ENCODE measurements at places on chromosomes 2 and 18.
A peak's percentile ranks its signal among the peaks of the same experiment; 100 is the strongest.

DNA sequence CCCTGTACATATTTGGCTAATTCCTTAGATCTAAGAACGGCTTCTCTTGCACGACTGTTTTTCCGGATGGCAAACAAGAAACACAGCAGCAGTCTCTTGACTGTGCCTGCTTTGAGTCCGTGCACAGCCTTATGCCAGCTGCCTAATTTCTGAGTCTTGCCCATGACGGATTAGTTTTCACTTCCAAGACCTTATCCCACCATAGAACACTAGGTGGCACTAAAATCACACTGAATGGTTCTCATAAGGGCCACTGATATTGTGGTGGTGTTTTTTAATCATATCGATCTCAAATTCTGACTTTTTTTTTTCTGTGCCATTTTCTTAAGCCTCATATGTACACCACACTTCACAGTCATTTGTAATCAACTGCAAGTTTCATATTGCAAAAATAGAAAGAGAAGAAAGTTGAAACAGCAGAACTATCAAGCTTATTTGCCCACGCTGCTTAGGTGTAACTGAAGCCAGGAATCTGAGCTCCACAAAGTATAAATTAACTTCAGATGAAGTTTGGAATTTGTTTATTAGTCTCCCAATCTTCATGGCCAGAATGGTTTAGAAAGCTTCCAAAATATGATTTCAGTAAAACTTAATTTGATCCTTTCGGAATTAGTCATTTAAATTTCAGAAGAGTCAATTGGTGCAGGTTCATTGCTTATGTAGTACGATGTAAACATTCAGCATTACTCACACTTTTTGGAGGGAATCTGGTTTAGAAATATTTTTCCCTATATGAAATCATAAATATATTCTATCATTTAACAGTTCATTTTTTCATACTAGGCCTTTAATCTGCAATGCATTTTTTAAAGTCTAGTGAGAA lies 45.5 kb upstream of the SCN7A start:
- peak; percentile 88 for DNase-seq

GRCh38 chr18:51211552-51211951 lies 14.1 kb upstream of the MEX3C start:
- no peak for DNase-seq

- DNase-seq, result no peak
Measured at GRCh38 chr2:11389551-11390398, 45.3 kb upstream of the ROCK2 start.

GRCh38 chr2:85728883-85729824 lies 24.6 kb upstream of the ATOH8 start:
- no peak for DNase-seq

- no peak for DNase-seq
Measured at GRCh38 chr18:48961547-48961946, 10.8 kb upstream of the SMAD7 start.

DNA sequence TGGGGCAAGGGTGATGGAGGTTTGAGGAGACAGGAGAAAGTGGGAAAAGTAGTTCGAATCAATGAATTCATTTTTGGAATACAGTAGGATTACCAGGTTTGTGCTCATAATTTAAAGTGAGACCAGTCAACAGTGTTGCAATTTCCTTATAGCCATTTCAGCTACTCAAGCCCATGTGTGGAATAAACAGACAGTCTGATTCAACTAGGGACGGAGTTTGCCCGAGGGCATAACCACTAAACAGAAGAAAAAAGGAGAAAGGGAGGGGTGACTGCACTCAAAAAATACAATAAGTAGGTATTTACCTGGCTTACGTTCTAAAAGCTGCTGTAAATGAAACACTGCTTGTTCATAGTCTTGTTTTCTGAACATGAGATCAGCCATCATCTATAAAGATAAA lies 55.2 kb downstream of the TTC21B start:
- no peak for DNase-seq

DNA sequence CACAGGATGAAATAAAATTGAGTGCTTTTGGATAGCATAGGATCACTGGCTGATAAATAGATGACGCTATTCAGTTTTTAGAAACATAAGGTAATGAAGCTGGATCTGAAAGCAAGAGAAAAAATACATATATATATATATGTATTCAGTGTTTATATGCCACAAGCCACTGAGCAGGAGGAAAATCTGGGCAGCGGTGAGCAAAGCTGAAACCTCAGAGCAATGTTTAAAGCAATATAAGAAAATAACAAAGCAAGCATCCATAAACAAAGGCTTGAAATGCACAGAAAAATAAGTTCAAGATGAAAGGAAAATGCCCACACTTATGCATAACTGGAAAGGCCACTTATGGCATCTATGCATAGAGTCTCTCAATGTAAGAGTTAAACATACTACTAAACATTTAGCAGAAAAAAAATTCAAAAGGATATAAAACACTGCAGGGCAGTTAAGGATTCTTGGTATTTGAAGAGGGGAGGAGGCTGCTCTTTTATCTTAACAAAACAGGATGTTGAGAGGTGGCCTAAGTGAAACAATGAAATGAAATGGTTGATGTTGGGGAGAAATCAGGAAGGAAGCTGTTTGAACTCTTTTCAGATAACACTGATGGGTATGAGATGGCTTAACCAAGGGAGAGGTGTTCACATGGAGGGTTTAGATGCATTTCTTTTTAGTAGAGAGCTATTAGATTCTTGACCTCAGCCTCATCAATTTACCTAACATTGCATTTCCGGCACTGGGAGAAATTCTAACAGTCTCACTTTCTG lies 129.1 kb downstream of the ARHGAP15 start:
- no peak for DNase-seq

GRCh38 chr2:238670111-238670585 lies 177.7 kb upstream of the TWIST2 start:
- no peak for DNase-seq

GRCh38 chr18:44781886-44782285 lies 101.2 kb downstream of the SETBP1 start:
- DNase-seq, result no peak

- no peak for DNase-seq
Measured at GRCh38 chr18:45109271-45109670, 428.6 kb downstream of the SETBP1 start.

DNA sequence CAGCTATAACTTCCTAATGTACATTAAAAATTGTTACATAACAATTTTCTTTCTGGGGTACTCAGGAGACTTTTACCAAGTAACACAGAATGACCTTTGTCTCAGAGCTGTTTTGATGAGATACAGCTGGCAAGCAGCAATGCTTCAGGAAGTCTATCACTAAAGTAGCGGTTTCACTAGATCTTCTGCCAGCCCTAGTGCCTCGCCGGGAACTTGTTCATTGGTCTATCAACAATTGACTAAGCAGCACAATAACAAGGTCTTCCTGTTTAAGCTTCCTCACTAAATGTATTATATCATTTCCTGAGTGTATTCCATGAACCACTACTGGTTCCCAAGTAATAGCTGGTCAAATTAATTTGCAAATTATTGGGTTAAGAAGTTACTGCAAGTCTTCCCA lies 69.2 kb downstream of the TRIP12 start:
- DNase-seq, result peak; percentile 45

DNA sequence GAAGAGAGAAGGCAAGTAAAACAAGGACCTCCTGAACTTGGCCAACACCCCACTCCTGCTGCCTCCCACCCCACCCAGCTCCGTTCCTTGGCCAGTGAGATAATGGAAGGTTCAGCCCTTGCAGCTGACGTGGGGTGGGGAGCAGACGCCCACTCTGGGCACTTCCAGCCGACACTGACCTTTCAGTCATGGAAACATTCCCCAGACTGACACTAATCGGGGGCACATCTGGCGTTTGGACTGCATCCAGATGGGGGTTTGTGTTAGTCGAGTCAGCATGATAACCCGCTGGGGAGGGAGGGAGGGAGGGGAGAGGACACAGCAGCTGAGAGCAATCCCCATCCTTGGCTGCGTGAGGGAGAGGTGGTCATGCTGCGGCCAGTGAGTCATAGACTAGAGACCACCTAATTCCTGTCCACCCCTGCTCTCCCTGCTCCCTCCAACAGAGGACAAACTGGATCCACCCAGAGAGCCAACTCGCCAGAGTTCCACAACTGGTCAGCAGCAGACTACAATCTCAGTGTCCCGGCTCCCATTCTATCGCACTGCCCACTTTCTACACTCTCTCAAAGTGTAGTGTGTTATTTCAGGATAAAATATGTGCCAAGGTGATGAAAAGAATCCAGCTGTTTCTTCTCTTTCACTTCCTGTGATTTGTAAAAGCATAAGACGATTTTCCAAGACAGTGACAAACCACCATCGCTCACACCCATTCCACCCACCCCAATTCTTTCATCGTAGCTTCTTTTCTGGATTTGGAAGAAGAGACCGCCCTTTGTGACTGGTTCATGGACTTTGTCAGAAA lies 115.4 kb upstream of the PKDCC start:
- no peak for DNase-seq

DNA sequence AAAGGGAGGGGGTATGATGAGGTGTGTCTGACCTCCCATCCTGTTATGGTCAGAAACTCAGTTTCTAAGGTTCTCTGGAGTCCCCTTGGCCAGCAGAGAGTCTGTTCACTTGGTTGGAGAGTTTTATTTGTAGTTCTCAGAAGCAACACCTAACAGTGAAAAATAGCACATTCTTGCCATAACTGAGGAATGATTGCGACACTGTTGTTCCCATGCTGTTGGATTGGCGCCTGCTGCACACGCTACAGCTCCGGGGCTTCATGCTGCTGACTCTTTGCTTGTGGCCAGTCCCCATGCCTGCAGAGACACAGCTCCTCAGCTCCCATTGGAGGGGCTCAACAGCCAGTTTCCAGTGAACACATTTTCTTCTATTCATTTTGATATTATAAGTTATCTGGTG lies 42.1 kb downstream of the TPGS2 start:
- DNase-seq, result no peak

GRCh38 chr18:35241448-35241804 lies 592 bp downstream of the ZNF397 start:
- DNase-seq, result no peak

- no peak for DNase-seq
Measured at GRCh38 chr2:205405752-205406151, 276.5 kb upstream of the NRP2 start.

GRCh38 chr2:60512641-60513040 lies 40.8 kb downstream of the BCL11A start:
- no peak for DNase-seq

- DNase-seq, result no peak
Measured at GRCh38 chr2:236975766-236976165, 109.9 kb upstream of the COPS8 start.

- DNase-seq, result no peak
Measured at GRCh38 chr18:24995755-24996154, 356.2 kb downstream of the ZNF521 start.

DNA sequence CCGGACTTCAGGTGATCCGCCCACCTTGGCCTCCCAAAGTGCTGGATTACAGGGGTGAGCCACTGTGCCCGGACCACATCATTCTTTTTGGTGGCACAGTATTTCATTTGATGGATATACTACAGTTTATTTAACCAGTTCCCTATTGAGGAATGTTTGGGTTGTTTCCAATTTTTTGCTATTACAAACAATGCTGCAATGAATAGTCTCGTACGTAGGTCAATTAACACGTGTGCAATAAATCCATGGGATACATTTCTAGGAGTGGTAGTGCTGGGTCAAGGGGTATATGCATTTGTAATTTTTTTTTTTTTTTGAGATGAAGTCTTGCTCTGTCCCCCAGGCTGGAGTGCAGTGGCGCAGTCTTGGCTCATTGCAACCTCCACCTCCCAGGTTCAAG lies 28.4 kb upstream of the XPO1 start:
- no peak for DNase-seq

GRCh38 chr2:66581339-66582103 lies 146.6 kb downstream of the MEIS1 start:
- no peak for DNase-seq

GRCh38 chr2:237874585-237875161 lies 15.2 kb downstream of the RAMP1 start:
- no peak for DNase-seq

- DNase-seq, result no peak
Measured at GRCh38 chr2:64166637-64167420, 22.6 kb upstream of the PELI1 start.

DNA sequence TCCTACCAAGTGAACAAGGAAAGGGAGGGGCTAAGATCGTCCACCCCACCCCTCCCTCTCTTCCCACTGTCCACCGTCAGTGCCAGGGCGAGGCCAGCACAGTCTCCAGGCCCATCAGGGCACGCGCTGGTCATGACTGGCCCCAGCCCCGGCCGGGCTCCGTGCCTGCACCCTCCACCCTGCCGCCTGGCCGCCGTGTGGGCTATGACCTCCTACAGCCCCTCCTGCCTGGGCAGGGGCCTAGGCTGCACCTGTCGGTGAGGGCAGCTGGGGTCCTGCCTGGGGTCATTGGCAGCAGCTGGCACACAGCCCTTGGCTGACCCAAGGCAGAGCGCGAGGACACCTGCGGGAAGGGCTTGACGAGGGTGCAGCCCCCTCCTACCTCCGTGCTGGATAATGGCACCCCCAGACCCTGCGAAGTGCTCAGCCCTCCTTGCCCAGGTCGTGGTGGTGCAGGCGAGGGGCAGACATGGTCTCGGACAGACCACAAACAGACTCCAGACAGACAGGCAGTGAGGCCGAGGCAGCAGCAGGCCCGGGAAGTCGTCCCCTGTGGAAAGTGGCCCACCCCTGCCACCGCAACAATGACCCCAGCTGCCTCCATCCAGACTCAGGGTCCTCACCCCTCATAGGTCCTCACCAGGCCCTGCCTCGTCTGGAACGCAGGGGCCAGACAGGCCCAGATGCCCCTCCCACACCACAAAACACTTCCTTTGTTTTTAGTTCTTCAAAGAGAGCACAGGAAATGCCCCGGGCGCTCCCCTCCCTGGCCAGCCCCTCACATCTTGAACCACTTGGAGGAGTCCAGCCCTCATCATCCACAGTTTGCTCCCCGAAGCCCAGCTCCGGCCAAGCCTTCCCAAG lies 43.1 kb upstream of the GPC1 start:
- DNase-seq, result no peak

- DNase-seq, result no peak
Measured at GRCh38 chr2:160415991-160416390, 77.6 kb downstream of the RBMS1 start.

GRCh38 chr2:70647873-70648481 lies 94.4 kb upstream of the TGFA start:
- DNase-seq, result no peak

GRCh38 chr18:24672165-24672941 lies 211.9 kb downstream of the HRH4 start:
- no peak for DNase-seq

Data from SK-N-MC (cell line).